ENCODE measurements at places on chromosomes 7 and 10. TPM values are rescaled to one million over a fixed set of nuclear protein-coding genes. Genes with fewer than 3 reads are reported as not detected.

DNA sequence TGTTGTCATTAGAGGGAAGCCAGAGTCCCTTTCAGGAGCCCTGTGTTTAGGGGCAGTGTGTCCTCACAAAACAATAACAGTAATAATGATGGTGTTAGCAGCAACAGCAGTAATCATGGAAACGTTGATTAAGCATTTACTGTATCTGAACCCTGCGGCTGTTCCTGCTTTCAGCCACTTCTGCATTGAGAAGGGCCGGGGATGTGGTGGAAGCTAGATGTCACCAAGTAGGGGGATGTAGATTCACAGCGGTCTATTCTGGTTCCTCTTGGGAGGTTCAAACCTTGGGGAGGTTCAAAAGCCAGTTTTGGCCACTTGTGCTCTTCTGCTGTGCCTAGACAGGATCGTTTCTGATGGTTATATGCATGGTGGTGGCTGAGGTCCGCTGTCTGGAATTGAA is 44.8 kb downstream of the PRPF18 start:
- no peak for DNase-seq

DNA sequence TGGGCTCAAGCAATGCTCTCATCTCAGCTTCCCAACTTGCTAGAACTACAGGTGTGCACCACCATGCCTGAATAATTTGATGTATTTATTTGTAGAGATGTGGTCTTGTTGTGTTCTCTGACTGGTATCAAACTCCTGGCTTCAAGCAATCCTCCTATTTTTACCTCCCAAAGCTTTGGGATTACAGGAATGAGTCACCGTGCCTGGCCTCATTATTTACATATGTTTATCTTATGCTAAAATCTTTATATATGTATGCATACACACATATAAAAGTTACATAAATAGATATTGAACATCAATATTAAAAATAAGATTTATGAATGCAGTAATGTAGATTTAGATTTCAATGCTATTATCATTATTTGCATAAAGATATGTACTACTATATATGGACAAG is 1634.5 kb upstream of the LRRTM3 start:
- DNase-seq: no peak

DNA sequence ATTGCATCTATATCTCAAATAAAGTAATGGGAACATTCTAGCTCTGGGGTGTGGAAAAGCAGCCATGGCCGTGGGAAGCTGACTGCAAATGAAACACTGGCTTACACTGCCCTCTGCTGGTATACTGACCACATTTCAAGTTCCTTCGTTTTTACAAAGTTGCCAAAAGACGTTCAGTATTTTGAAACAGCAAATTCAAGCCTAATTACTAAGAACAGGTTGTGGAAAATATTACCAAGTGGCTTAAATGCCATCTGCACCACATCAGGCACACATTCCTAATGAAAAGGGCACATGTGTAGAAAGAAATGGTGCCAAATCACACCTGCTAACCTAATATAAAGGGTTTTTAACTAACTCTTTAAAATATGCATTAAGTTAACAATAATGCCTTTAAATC is 83.9 kb downstream of the JAZF1 start:
- DNase-seq: no peak

GRCh38 chr7:131511774-131512535 is 44.5 kb downstream of the PODXL start:
- no peak for DNase-seq

Gene CPED1
- 3.1 TPM for total RNA-seq

DNA sequence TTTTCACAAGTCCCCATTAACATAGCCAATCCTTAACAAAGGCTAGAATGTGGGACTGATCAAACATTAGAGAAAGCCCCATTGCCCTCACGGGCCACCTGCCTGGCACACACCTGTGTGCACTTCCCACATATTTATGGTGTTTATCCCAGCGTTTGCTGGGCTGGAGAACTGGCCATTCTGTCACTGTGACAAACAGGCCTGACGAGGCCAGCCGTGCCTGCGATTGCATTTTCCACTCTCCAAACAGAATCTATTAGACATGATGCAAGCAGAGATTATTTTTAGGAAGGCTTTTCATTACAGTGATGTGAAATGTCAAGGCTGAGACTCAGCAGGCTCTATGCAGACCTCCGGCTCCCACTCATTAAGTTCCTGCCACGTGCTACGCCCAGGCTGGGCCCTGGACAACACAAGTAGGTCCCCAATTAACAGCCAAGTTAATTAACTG is 20.4 kb downstream of the PTPRN2 start:
- no peak for DNase-seq

Data from kidney epithelial cell (primary cell).